ENCODE measurements at places on chromosomes 2 and 18. TPM values are rescaled to one million over a fixed set of nuclear protein-coding genes. Genes with fewer than 3 reads are reported as not detected.

Gene BMP10
- total RNA-seq, result not detected

Gene ABCG5
- total RNA-seq, result not detected

Gene CLASP1
- total RNA-seq, result 90.4 TPM

Gene ATP8B1
- total RNA-seq, result 41.5 TPM

Gene DSG1
- 122 TPM for total RNA-seq

Gene COLEC12
- 18.9 TPM for total RNA-seq

Gene CRYGD
- total RNA-seq, result not detected

GRCh38 chr2:37306024-37306423 lies 18.6 kb downstream of the PRKD3 start:
- DNase-seq, result no peak

- no peak for DNase-seq
These were observed 366.7 kb upstream of the SPHKAP start for GRCh38 chr2:228548230-228548629.

GRCh38 chr18:42156281-42156680 lies 201.2 kb downstream of the PIK3C3 start:
- DNase-seq, result no peak

GRCh38 chr2:234187646-234188174 lies 137.2 kb downstream of the SPP2 start:
- no peak for DNase-seq

GRCh38 chr18:5628512-5629255 lies 84.9 kb upstream of the EPB41L3 start:
- no peak for DNase-seq

- DNase-seq, result no peak
These were observed 59.6 kb downstream of the VIL1 start for GRCh38 chr2:218478544-218478943.

- DNase-seq, result no peak
These were observed 126.0 kb upstream of the CHST9 start for GRCh38 chr18:27311114-27311513.

GRCh38 chr2:159973325-159973724 lies 89.1 kb downstream of the PLA2R1 start:
- DNase-seq, result no peak

DNA sequence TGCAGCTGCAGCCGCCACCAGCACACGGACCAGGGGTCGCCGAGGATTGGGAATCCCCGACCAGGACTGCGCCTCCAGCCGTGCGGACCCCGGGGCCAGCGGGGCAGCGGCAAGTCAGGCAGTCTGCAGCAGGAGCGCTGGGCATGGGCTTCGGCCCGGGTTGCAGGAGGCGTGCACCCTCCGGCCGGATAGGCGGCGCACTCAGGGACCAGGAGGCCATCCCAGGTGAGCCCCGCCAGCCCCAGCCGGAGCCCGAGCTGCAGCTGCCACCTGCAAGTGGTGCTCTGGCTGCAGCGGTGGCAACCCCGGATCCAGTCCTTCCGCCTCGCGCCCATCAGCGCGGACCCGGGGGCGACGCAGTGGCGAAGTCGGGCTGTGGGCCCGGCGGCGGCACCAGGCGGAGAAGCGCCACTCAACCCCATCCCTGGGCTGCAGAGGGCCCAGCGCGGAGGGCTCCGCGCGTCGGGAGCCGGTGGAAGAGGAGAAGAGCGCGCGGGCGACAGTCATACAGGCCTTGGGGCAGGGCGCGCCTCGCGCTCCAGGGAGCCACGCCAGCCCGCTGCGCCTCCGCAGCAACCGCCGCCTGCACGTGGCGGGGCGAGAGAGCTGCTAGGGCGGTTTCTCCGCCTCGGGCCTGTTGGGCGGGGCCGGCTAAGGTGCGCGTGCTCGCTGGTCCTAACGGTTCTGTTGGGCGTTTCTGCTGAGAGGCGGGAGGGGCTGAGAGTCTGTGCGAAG lies 73.8 kb downstream of the RPIA start:
- DNase-seq, result no peak

GRCh38 chr2:129754421-129754820 lies 225.0 kb upstream of the RAB6C start:
- DNase-seq, result peak; percentile 77

DNA sequence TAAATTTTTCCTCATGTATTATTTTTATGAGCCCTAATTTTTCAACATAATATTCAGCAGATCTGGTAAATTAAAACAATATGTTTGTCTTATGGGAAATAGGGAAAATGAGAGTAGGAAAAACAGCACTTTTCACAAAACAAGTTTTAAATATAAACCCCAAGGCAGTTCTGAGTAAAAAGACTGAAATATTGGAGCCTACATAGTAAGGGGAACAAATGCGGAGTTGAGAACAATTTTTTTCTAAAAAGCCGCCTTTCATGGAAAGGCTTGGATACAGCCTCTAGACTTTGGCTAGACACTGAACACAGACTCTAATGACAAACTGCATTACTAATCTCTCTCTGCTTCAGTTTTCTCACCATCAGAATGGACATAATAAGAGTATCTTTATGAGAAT lies 174.1 kb downstream of the NOL4 start:
- no peak for DNase-seq

GRCh38 chr2:228689053-228689452 lies 507.6 kb upstream of the SPHKAP start:
- no peak for DNase-seq

- DNase-seq, result no peak
These were observed 151.5 kb downstream of the NCK2 start for GRCh38 chr2:105895990-105896764.
